Umbilical cord (tissue), 2 donors: ENCODE measurements at places on chromosomes 2 and 18.
A peak's percentile ranks its signal among the peaks of the same experiment; 100 is the strongest.

- no peak for DNase-seq
These were observed 29.9 kb upstream of the STK39 start for GRCh38 chr2:168277276-168277675.

DNA sequence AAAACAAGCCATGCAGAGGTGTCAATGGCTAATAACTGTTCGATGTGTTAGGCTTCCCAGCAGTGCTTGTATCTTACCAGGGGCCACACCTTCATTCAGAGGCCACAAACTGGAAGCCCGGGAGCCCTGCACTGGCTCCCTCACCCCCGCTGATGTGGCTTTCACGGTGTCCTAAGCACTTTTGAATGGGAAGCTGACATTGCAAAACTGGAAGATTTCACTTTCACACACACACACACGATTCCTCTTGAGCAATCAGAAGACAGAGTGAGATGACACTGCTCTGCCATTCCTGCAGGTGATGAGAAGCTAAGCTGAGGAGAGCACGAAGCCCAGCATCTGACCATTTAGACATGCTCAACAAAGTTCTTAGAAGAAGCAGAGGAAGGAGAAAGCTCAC is 8.6 kb upstream of the ZNF407 start:
- no peak for DNase-seq

DNA sequence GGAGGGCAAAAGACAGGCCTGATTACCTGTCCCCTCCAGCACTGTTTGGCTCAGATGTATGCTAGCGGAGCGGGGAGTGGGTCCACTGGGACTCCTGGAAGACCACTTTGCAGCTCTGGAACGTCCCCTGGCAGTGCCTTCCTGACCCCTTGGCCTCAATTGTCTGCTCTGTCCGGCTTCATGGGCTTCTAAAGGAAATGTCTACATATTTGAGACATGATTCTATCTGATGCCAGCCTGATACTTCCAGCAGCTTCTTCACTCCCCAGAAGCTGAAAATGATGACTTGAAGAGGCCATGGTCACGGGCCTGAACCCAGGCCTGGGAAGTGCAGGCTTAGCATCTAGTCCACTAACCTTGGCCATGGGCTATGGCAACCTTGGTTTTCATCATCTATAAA is 112.1 kb downstream of the ACAA2 start:
- no peak for DNase-seq

DNA sequence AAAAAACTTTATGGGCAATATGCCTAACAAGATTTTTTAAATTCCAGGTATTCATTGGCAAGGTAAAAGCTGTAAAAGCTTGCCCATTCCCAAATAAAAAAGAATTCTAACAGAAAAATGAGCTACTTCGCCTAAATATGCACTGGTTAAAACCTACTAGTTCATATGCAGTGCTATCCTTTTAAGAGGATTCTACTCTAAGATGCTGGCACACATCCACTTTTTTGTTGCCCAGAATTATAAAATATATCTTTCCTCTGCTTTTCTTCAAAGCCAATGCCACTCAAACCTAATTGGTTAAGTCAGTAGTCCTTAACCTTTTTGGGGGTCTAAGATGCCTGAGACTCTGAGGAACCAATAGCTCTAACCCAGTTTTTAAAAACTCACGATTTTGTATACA is 3.2 kb downstream of the XPO1 start:
- DNase-seq: peak; percentile 34

DNA sequence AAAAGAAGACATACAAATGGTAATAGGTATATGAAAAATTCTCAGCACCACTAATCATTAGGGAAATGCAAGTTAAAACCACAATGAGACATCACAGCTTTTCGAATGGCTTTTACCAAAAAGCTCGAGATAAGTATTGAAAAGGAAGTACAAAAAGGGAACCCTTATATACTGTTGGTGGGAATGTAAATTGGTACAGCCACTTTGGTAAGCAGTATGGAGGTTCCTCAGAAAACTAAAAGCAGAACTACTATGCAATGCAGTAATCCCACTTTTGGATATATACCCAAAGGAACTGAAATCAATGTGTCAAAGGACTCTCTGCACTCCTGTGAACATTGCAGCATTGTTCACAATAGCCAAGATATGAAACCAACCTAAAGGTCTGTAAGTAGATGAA is 107.5 kb upstream of the SPATS2L start:
- DNase-seq: no peak

GRCh38 chr2:39107156-39107555 is 13.7 kb downstream of the SOS1 start:
- DNase-seq: peak; percentile 10

DNA sequence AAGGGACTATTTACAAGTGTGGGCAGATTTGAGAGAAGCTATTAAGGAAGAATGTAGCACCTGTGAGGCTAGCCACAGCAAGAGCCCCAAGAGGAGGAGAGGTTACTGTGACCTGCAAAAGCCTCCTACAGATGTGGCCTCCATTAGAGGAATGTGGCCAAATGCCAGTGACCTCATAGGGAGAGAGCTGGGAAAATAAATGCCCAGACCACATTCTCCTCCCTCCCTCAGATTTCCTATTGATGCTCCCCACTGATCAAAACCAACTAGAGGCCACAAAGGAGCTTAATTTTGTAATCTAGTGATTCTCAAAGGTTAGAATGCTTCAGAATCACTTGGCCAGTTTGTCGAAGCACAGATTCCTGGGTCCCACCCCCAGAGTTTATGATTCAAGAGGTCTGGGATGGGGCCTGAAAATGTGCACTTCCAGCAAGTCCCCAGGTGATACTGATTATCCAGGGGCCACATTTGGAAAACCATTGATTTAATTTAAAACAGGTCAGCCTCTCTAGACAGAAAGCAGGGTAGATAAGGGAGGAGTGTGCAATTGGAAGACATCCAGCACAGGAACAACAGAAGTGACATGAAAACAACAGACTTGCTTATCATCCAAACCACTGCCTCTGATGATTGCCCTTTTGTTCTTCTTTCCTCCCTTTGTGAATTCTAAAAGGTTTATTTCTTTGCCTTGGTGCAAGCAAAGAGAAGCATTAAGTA is 61.2 kb upstream of the RBBP8 start:
- no peak for DNase-seq

- DNase-seq: no peak
These were observed 948.7 kb downstream of the TSN start for GRCh38 chr2:122704109-122704563.

GRCh38 chr2:78977661-78978145 is 47.8 kb upstream of the REG3G start:
- DNase-seq: no peak

DNA sequence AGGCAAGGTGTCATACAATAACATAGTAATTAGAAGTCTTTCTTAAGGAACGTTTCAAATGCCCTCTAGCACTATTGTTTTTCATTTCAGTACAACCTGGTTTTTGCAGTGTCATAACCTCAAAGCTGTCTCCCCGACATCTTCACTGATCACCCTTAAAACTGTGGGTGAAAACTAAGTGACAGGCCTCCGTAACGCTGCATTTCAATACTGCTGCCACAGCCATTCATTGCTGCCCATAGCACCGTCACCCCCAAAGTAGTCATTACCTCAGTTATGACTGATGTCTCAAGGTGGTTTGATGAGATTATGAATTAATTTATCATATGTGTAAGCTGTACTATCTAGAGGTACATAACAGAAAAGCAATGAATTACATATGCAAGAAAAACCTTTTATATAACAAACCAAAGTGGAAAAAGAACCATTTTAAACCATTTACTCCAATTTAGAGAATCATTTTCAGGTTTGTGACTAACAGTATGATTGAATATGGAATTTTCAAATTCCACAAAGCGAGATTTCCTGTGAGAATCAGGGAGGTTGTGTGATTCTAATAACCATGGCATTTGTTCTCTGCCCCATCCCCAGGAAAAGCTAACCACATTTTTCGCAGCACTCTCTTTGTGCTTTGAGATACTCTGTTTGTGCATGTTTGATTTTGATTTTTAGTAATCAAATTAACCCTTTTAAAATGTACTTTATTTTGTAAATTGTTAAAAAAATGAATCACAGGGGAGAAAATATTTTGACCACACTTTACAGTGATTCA is 263.0 kb downstream of the PTGR3 start:
- no peak for DNase-seq

DNA sequence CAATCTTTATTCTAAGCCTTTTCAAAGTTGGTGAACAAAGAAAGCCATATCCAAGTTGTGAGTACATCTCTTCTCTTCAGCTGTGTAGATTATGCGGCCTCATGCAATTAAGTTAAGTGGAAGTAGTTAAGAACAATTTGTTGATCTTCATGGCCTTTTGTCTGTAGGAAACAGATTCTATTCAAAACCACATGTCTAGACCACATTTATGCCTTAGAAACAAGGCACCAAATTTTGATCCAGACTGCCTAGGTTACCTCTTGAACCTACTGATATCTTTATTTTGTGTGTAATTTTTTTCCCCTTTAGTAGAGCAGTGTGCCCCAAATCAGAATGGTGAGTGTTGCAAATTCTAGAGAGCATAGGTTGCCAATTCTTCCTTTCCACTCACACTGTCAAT is 101.6 kb upstream of the CERS6 start:
- no peak for DNase-seq

- no peak for DNase-seq
These were observed 40.5 kb downstream of the MTHFD2 start for GRCh38 chr2:74238879-74239278.

GRCh38 chr2:15919716-15920434 is 20.5 kb upstream of the MYCN start:
- no peak for DNase-seq

DNA sequence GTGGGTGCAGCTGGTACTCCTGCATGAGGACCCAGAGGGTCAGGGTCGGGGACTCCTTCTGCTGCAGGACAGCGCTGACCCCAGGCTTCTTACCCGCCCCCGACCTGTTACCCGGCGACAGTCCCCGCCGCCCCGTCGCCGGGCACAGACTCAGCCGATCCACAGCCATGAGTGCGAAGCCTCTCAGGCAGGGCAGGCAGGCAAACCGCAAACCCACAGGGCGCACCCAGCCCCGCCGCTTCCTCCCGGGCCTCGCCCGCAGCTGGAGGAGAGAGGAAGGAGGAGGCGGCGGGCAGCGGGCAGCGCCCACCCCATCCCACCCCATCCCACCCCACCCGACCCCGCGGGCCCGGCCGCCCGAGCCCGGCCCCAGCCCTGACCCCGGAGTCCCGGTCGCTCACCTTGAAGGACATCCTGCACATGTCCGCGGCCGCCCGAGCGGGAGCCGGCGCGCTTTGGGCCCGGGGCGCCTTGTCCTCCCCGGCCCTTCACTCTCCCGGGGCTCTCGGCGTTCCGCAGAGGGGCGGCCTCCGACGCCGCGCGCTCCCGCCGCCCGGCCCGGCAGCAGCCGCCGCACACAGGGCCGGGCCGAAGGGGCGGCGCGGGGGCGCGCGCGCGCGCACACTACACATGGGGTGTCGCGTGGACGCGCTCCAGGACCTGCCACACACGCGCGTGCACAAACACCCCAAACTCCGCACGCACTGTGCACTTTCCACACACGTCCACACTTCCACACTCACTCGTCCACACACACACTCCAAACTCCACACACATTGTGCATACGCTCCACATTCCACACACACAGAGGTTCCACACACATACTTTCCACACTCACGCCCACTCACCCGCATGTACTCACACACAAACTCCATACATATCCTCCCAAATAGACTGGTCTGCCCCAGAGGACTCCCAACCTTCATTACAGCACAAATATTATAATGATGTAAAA is at the start of gene ANKRD29:
Gene ANKRD29, minus strand, starts transcription at position 603 of the 955 bp plus-strand sequence. Its CDS starts 181 bp downstream, at position 422.
- peak; percentile 7 for DNase-seq

GRCh38 chr2:240966906-240967680 is 31.3 kb upstream of the SNED1 start:
- DNase-seq: no peak

DNA sequence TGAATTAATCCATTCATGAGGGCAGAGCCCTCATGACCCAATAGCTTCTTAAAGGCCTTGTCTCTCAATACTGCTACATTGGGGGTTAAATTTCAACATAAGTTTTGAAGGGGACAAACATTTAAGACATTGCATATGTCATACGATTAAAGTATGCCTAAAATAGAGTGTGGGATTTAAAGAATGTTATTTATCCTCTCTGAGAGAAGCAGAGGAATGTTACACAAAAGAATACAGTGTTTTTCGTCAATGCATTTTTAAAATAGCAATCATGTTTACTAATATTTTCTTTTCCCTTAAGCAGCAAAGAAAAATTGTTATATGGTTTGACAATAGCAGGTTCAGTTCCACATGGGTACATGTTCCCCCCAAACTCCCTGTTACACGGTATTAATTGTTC is 363.1 kb downstream of the NUP35 start:
- no peak for DNase-seq

- no peak for DNase-seq
These were observed 62.3 kb upstream of the ACYP2 start for GRCh38 chr2:54052825-54053718.

DNA sequence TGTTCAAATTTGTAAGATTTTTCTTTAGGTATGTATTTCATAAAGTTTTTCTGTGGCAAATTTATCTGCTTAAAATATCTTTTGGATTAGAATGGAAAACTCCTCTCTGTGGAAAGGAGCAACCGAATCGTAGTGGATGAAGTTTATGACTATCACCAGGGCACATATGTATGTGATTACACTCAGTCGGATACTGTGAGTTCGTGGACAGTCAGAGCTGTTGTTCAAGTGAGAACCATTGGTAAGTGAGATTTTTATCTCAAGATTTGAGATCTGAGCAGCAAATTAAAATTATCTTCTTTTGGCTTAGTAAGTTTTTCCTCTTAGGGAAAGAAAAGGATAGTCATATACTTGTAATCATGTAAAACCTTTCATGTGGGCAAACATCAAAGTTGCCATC is 14.2 kb downstream of the IL18RAP start:
- no peak for DNase-seq

DNA sequence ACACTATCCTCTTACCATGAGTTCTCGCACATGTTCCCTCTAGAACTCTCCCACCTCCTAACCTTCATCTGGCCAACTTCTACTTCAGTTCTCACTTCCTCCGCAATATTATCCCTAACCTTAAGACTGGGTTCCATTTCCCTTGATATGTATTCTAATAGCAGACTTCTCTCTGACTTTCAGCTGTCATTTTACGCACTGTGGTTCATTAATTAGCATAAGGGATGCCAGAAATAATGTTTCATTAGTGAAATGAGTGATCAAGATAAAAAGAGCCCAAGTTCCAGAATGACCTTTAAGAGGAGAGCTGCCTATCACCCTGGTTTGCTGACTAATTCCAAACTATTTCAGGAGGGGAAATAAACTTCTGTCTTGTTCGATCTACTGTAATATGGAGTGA is 108.6 kb upstream of the CCDC150 start:
- DNase-seq: no peak

- DNase-seq: peak; percentile 80
These were observed at the start of gene TTL for GRCh38 chr2:112481528-112482233. Gene TTL, plus strand, starts transcription at chr2:112482156. Its CDS starts 189 bp downstream, at chr2:112482345.
